ENCODE measurements at places on chromosomes 2 and 18.
A peak's percentile ranks its signal among the peaks of the same experiment; 100 is the strongest.

- DNase-seq = no peak
These were observed 7.8 kb downstream of the SPEG start for GRCh38 chr2:219442256-219443015.

DNA sequence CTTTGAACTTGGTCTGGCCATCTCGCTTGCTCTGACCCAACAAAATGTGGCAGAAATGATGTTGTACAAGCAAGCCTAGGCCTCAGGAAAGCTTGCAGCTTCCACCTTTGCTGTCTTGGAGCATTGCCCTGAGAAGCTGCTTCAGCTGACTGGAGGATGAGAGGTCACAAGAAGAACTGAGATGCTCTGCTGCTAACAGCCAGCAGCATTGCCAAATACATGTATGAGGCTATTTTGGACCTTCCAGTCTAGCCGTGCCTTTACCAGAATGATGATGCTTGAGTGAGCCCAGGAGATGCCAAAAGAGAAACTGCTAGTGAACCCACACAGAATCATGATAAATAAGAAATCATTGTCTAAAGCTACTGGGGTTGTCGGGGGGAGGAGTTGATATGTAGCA is 13.2 kb upstream of the ITGAV start:
- peak; percentile 75 for DNase-seq

GRCh38 chr2:12314127-12314760 is 402.5 kb upstream of the TRIB2 start:
- DNase-seq = no peak

DNA sequence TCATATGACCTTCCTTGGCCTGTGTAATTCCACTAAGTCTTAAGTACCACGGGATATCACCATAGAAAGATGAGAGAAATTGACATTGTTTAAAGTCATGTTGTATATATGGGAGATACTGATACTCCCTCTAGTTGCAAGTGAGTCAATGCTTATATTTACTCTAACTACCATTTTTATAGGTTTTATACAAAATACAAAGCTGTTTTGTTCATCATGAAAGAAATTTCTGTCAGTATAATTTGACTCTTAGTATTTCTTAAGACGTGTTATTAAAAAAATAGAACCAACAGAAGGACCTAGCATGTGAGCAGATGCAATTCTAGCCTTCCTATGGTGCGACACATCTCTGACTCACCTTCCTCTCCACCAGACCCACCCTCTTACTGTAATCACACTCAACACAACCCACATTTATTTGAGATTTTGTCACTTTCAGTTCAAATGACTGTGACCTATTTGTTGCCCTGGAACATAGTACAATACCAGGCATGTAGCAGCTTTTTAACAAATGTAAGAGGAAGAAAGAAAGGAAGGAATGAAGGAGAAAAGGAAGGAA is 453.1 kb downstream of the CMPK2 start:
- no peak for DNase-seq

- no peak for DNase-seq
These were observed 38.0 kb downstream of the ACTR2 start for GRCh38 chr2:65265671-65266045.

- no peak for DNase-seq
These were observed 24.0 kb upstream of the ALPI start for GRCh38 chr2:232431705-232432590.

GRCh38 chr2:98269830-98270229 is 76.4 kb upstream of the CNGA3 start:
- no peak for DNase-seq

GRCh38 chr2:96509114-96509846 is 4.1 kb upstream of the NEURL3 start:
- peak; percentile 50 for DNase-seq

- DNase-seq = no peak
These were observed 46.6 kb downstream of the CDK15 start for GRCh38 chr2:201852878-201853415.

Measured in skeletal muscle cell (primary cell).